Esophagus muscularis mucosa (tissue), 4 donors: ENCODE measurements at places on chromosomes 5 and 9.

- H3K36me3 ChIP-seq: no peaks in the 10 kb centered on the region
- peaks cover 61% of the 10 kb centered on the region for H3K4me1 ChIP-seq
These were observed 3.5 kb upstream of the PHYKPL start for GRCh38 chr5:178236126-178236525.

DNA sequence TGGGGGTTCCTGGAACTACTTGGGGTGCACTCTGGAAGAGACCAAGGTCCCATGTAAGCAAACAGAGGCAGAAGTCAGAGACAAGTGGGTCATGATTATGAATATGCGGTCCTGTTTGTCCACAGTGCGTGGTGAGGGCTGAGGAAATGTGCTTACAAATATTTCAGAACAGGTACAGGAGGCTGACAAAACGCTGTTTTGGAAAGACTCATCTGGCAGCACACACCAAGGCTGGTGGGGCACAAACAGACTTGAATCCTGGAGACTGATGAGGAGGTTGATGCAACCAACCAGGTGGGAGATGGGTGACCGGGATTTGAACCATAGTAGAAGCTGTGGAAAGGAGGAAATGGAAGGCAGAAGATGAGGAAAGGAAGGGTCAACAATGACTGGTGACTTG, 83.8 kb downstream of the ADRB2 start:
- H3K4me1 ChIP-seq: peaks cover 18% of the 10 kb centered on the region
- H3K36me3 ChIP-seq: no peaks in the 10 kb centered on the region
- no peak overlapping the region for H3K4me3 ChIP-seq
- no peak overlapping the region for H3K27ac ChIP-seq

DNA sequence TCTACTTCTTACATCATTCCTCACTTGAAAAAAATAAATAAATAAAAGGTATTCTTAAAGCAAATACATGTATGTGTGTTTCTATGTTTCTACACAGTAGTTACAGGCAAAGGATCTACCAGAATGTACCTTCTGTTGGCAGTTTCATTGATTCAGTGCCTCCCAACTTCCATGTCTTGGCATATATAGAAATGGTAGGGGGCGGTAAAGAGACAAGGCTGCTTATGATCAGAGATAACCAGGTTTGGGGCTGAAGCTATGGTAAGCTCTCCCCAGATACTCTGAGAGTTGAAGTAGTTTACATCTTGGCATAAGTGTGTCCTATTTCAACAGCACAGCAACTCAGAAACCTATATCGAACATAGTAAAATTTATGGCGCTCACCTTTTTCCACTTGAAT, 1075.4 kb upstream of the C9orf72 start:
- H3K27ac ChIP-seq: no peak overlapping the region
- H3K36me3 ChIP-seq: no peaks in the 10 kb centered on the region
- no peak overlapping the region for H3K4me3 ChIP-seq
- no peak for DNase-seq
- H3K4me1 ChIP-seq: no peaks in the 10 kb centered on the region

DNA sequence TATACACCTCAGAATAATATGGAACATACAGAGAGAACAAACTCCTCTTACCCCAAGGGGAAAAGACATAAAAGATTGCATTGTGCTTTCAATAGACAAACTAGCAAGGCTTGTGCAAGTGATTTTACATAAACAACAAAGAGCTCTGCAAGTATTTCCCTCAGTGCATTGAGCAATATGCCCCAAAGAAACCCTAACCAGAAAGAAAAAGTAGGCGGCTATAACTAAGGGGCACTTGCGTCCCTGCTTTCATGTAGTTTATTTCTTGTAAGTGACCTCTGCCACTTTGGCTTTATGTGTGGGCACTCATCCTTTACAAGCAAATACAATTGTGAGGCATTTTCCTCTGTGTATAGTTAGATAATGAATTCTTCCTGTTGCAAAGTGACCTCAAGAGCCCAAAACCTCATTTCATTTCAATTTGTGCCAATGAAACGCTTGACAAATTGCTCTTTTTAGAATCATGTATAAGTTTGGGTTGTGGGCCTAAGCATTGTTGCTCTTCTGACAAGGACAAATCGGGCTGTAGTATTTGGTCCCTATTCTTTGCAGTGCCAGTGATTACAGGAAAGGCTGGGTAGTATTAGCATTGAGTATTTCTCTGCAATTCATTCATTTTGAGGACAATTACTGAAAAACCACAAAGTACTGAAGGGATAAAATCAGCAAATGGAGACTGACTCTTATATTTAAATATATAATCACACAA, 282.2 kb downstream of the DTWD2 start:
- no peak overlapping the region for H3K27ac ChIP-seq
- H3K4me3 ChIP-seq: no peak overlapping the region
- no peaks in the 10 kb centered on the region for H3K27me3 ChIP-seq
- DNase-seq: no peak

- H3K36me3 ChIP-seq: no peaks in the 10 kb centered on the region
- H3K4me3 ChIP-seq: no peak overlapping the region
- no peaks in the 10 kb centered on the region for H3K27me3 ChIP-seq
These were observed 77.8 kb downstream of the ZCCHC7 start for GRCh38 chr9:37198039-37198729.

GRCh38 chr5:6355294-6355693, 23.1 kb downstream of the MED10 start:
- H3K27ac ChIP-seq: no peak overlapping the region
- H3K4me3 ChIP-seq: no peak overlapping the region
- no peaks in the 10 kb centered on the region for H3K4me1 ChIP-seq
- H3K36me3 ChIP-seq: peaks cover 30% of the 10 kb centered on the region
- no peak for DNase-seq
- no peaks in the 10 kb centered on the region for H3K27me3 ChIP-seq

- no peaks in the 10 kb centered on the region for H3K27me3 ChIP-seq
- no peak overlapping the region for H3K4me3 ChIP-seq
- peak; percentile 39 for DNase-seq
- peaks cover 34% of the 10 kb centered on the region for H3K4me1 ChIP-seq
These were observed 48.4 kb upstream of the TUT7 start for GRCh38 chr9:86402591-86402990.

- no peaks in the 10 kb centered on the region for H3K27me3 ChIP-seq
- no peak overlapping the region for H3K27ac ChIP-seq
- peaks cover 21% of the 10 kb centered on the region for H3K4me1 ChIP-seq
- H3K36me3 ChIP-seq: no peaks in the 10 kb centered on the region
These were observed 5.9 kb upstream of the LRRC14B start for GRCh38 chr5:185095-186070.

GRCh38 chr9:82810915-82811314, 252.0 kb downstream of the RASEF start:
- no peaks in the 10 kb centered on the region for H3K4me1 ChIP-seq
- no peak overlapping the region for H3K4me3 ChIP-seq
- H3K27me3 ChIP-seq: no peaks in the 10 kb centered on the region
- H3K27ac ChIP-seq: no peak overlapping the region
- H3K36me3 ChIP-seq: no peaks in the 10 kb centered on the region

GRCh38 chr5:2172471-2172870, 289.7 kb upstream of the IRX4 start:
- no peaks in the 10 kb centered on the region for H3K36me3 ChIP-seq
- no peak for DNase-seq
- no peaks in the 10 kb centered on the region for H3K4me1 ChIP-seq

DNA sequence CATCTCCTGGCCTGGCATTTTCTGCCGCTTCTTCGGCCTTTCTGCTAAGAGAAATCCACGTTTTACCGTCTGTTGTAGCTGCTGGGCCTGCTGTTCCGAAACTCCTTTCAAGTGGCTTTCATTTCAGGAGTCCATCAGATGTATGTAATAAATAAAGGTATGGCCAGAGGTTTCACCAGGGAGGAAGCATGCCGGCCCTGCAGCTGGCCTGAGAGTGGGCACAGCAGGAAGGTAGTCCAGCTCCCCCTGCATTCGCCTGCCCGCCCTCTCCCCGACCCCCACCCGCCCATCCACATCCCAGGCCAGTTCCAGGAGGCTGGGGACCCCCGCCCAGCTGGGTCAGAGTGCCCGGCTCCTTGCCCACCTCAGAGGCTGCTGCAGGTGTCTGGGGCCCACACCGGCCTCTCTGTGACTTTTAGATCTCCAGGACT, 46.4 kb upstream of the EXOC3 start:
- no peaks in the 10 kb centered on the region for H3K27me3 ChIP-seq
- H3K27ac ChIP-seq: no peak overlapping the region
- DNase-seq: no peak

GRCh38 chr5:76836181-76836580, 13.6 kb upstream of the S100Z start:
- no peaks in the 10 kb centered on the region for H3K27me3 ChIP-seq
- no peaks in the 10 kb centered on the region for H3K4me1 ChIP-seq
- H3K27ac ChIP-seq: no peak overlapping the region
- no peak for DNase-seq
- H3K4me3 ChIP-seq: no peak overlapping the region

DNA sequence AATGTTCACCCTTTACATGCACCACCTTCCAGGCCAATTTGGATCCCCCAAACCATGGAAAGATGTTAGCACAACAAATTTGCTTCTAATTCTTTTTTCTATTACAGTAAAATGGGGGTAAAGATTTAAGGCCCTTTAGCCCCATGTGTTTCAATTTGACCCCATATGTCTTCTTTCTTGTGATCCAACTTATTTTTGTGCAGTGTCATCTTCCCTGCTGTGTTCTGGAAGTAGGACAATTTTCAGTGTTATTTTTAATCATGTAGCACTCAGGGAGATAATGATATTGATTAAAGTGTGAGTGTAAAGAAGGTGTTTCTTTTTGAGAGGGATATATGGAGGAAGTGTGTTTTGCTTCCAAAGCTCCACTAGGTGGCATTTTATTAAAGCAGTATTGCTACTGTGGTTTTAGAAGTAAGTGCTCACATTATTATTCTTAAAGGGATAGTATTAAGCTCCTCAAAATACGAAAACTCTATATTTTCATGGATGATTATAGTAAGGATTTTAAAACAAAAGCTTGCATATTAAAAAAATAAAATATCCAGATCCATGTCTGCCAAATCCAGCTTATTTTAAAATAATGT, 118.7 kb upstream of the ATP10B start:
- H3K27ac ChIP-seq: no peak overlapping the region
- H3K36me3 ChIP-seq: no peaks in the 10 kb centered on the region
- no peaks in the 10 kb centered on the region for H3K27me3 ChIP-seq
- H3K4me3 ChIP-seq: no peak overlapping the region
- no peak for DNase-seq

- no peak overlapping the region for H3K4me3 ChIP-seq
- H3K27me3 ChIP-seq: no peaks in the 10 kb centered on the region
- H3K36me3 ChIP-seq: peaks cover 45% of the 10 kb centered on the region
- H3K27ac ChIP-seq: no peak overlapping the region
These were observed 47.4 kb downstream of the GOLPH3 start for GRCh38 chr5:32126691-32127090.

GRCh38 chr5:143426437-143426991, 23.0 kb upstream of the NR3C1 start:
- no peaks in the 10 kb centered on the region for H3K4me1 ChIP-seq
- no peak overlapping the region for H3K4me3 ChIP-seq
- no peak for DNase-seq
- no peak overlapping the region for H3K27ac ChIP-seq

DNA sequence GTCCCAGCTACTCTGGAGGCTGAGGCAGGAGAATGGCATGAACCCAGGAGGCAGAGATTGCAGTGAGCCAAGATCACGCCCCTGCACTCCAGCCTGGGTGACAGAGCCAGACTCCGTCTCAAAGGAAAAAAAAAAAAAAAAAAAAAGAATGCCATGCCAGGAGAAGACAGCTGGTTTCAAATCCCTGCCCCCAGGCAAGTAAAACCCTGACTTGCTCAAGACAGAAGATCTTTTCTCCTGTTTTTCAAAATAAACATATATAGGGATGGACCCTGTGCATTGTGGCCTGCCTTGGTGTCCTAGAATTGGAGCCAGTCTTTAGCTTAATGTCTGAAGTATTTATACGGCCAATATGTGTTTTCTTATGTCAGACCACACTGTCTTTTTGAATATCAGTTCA, 177.1 kb downstream of the NR3C1 start:
- no peak overlapping the region for H3K4me3 ChIP-seq
- no peak for DNase-seq
- no peaks in the 10 kb centered on the region for H3K27me3 ChIP-seq
- no peak overlapping the region for H3K27ac ChIP-seq
